ENCODE measurements at places on chromosomes 1 and 21. TPM values are rescaled to one million over a fixed set of nuclear protein-coding genes. Genes with fewer than 3 reads are reported as not detected.

The ARHGEF16 gene
- total RNA-seq = not detected

The EXTL1 gene
- total RNA-seq = 3.4 TPM

The LCA5L gene
- total RNA-seq = 1.1 TPM

The TUFT1 gene
- 20.3 TPM for total RNA-seq

The LRRIQ3 gene
- not detected for total RNA-seq

The GBP7 gene
- total RNA-seq = not detected

GRCh38 chr21:35390013-35390776 is 341.1 kb upstream of the RUNX1 start:
- H3K36me3 ChIP-seq = no peaks in the 10 kb centered on the region
- DNase-seq = peak; percentile 79
- peak overlapping the region; percentile 21 for H3K27ac ChIP-seq
- H3K4me3 ChIP-seq = no peak overlapping the region

DNA sequence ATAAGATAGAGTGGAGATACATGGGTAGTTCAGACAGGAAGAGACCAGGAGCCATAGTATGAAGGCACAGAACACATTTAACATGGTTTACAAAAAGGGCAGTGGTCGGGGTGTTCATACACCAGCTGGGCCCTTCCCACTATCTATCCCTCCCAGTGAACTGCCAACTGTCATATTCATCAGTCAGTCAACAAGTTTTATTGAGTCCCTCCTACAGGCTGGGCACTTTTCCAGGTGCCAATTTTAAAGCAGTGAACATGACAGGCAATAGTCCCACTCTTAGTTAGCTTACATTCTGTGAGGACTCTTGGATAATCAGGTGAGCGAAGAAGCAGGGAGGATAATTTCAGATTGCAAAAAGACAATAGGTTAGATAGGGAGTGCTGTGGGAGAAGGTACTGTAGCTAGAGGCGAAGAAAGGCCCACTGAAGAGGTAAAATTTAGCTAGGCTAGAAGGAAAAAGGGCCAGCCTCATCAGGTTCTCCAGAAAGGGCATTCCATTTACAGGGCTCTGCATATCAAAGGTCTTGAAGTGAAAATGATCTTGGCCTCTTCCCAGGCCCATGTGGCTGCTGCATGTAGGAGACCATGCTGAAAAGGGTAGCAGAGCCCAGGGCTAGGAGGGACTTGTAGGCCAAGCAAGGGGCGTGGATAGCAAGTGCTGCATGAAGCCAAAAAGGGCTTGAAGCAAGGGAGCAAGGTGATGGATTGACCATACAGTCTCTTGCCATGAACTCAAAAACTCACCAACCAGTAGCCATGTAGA is 274.7 kb upstream of the SNX7 start:
- no peaks in the 10 kb centered on the region for H3K36me3 ChIP-seq
- H3K4me1 ChIP-seq = peaks cover 29% of the 10 kb centered on the region
- no peak overlapping the region for H3K27ac ChIP-seq
- no peaks in the 10 kb centered on the region for H3K27me3 ChIP-seq
- DNase-seq = no peak

DNA sequence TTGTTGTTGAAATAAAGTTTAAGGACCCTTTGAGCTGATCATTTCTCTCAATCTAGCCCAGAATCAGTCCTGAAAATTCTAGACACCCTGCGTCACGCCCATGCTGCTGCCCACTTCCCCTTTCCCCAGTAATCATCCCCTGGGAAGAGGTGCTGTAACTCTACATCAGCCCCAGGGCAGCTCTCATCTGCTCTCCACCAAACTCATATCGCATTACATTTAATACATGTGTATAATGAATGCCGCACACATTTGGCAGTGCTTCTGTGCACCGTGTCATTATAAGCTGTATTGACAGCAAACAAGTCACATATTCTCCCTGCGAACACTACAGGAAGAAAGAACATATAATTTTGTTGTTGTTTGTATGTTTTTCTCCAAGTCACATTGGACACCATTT is 539.7 kb upstream of the DAB1 start:
- no peaks in the 10 kb centered on the region for H3K4me1 ChIP-seq
- H3K27me3 ChIP-seq = no peaks in the 10 kb centered on the region
- no peak for DNase-seq
- H3K4me3 ChIP-seq = no peak overlapping the region

DNA sequence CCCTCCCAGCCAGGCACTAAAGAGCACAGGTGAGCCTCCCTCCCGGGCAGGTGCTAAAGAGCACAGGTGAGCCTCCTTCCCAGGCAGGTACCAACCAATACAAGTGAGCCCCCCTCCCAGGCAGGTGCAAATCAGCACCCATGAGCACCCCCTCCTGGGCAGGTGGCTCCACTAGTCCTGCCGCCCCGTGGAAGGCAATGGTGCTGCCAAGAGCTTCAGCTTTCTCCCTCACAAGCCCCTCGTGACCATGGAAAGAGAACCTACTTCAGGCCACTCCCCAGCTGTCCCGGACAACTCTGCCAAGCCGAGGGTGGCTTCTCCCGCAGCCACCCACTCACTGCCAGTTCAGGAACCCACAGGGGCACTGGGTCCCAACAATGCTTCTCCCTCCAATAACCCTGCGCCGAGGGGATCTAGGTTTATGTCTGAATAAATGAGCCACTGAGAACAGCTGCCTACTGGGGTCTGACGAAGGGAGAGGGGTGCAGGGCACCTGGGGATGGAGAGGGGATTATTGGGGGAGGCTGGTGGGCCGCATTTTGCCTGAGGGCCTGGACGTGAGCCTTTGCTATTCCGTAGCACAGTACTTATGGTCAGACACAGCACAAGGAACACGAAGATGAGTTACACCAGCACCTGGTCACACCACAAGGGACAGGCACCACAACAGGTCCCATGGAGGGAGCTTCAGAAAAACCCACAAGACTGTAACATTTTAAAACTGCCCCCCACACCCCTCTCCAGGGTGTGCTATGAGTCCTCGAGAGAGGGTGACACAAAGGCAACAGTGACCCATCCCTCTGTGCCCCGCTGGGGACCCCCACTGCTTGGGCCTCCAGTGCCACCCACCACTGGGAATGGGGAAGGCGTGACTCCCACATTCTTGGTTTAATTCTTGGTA is 46.3 kb downstream of the PRDM15 start:
- DNase-seq = no peak
- no peak overlapping the region for H3K27ac ChIP-seq
- H3K4me1 ChIP-seq = no peaks in the 10 kb centered on the region
- no peak overlapping the region for H3K4me3 ChIP-seq
- H3K36me3 ChIP-seq = no peaks in the 10 kb centered on the region

DNA sequence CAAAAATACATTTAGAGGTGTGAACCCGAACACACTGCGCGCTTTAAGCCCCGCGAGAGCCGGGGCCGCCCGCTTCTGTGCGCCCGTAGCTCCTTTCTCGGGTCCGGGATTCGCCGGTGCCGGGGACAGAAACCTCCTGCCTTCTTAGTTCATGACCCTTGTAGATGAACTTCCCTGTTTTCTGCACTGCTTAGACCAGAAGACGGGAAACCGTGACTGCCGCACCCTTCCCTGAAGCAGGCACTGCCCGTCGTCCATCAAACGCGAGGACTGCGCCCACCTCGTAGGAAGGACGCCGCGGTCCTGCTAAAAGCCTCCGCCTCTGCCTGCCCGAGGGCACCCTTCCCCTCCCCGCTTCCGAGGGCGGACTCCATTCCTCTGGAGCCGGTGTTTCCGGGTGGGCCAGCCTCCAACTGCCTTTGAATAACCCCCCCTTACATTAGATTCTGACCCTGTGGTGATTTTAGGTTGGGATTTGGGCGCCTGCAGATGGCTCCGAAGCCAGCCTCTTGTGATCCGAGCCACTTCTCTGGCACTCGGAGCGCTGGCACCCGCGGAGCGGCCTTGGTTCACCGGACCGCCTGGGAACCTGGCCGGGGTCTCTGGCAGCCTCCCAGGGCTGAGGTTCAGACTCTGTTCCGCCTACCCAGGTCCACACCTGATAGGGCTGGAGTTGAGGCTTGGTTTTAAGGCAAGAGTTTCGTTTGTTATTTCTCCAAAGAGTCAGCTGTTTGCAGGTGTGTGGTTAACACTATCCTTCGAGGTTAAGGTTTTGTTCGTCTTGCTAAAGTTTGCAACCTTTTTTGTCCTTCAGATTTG is 1.2 kb upstream of the PTTG1IP start:
- peak overlapping the region; percentile 95 for H3K4me3 ChIP-seq
- peaks cover 25% of the 10 kb centered on the region for H3K4me1 ChIP-seq
- peak; percentile 55 for DNase-seq
- H3K36me3 ChIP-seq = no peaks in the 10 kb centered on the region
- H3K27ac ChIP-seq = peak overlapping the region; percentile 54

DNA sequence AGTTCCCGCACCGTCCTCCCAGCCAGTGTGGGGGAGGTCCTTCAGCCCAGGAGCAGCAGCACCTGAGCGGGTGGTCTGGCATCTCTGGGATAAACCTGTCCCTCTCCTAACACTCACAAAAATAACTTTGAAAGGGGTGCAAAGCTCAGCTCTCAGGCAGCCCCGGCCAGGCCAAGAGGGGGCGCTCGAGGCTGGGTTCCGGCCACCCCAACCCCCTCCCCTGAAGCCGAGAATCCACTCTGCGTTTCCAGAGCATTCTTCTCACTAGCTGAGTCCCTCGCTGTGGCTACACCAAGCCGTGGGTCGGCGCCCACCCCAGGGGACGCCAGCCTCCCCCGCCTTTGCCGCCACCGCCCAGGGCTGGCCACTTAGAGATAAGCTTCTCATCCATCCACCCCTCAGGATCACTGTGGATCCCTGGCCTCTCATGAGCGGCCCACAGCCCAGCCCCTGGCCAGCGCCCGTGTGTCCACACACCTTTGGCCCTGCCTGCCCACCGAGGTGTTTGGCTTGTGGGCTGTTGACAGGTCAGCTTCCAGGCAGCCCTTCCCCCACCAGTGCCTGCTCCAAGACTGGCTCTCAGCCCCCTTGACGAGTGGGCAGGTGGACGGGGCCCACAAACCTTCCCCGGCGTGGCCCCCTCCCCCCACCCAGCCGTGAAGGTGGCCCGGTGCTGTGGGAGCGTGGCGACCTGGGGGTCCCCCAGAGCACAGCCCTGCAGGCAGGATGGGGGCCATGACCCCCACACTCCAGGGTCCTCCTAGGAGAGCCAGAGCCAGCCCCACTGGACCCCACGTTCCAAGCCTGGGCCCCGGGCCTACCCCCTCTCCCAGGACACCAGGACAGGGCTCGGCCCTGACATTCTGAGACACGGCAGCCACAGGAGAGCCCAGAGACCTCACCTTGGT is 1.9 kb downstream of the FTCD start:
- H3K27me3 ChIP-seq = no peaks in the 10 kb centered on the region
- H3K4me1 ChIP-seq = no peaks in the 10 kb centered on the region
- no peak overlapping the region for H3K27ac ChIP-seq
- H3K4me3 ChIP-seq = 0 out of 2 replicates have a peak overlapping the region, but pooled peaks have one; percentile 21
- DNase-seq = peak; percentile 67
- no peaks in the 10 kb centered on the region for H3K36me3 ChIP-seq

- no peaks in the 10 kb centered on the region for H3K36me3 ChIP-seq
- H3K4me3 ChIP-seq = no peak overlapping the region
- no peak overlapping the region for H3K27ac ChIP-seq
- H3K4me1 ChIP-seq = no peaks in the 10 kb centered on the region
Measured at GRCh38 chr1:111489604-111490003, 13.8 kb downstream of the ADORA3 start.

GRCh38 chr1:116915086-116915661 is 5.5 kb downstream of the PTGFRN start:
- H3K36me3 ChIP-seq = no peaks in the 10 kb centered on the region
- peaks cover 4% of the 10 kb centered on the region for H3K4me1 ChIP-seq
- H3K4me3 ChIP-seq = no peak overlapping the region

DNA sequence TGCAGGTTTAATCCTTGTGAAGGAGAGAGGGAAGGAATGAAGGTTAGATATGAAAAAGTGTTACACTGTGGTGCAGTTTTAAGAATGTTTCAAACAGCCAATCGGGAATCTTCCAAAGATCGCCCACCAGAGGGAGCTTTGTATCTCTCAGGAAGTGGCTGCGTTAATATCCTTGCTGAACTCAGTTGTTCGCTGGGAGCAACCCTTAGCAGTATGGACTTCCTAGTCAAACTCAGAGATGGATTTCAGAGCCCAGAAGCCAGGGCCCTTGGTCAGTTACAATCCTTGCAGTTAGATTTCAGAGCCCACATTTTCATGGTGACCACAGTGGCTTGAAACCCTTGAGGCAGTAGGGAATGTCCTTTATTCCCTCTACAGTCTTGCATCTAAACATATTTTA is 136.2 kb downstream of the NTNG1 start:
- DNase-seq = peak; percentile 84
- H3K36me3 ChIP-seq = no peaks in the 10 kb centered on the region
- no peak overlapping the region for H3K27ac ChIP-seq
- H3K27me3 ChIP-seq = no peaks in the 10 kb centered on the region

DNA sequence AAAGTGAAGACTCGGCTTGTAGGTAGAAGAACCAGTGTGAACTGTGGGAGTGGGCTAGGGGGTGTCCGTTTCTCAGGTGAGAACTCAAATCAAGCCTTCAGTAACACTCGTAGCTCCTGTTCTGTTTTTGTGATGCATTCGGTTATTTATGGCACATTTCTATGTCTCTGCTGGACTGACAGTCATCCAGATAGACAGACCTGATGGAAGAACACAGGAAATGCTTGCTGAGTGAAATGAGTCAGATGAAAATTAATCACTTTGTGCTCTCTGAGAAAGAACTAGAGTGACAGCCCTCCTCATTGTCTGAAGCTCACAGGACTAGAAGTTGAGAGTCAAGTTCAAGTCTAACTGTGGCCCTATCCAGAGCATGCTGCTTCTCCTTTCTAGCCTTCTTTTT is 360.1 kb upstream of the PLXNA2 start:
- no peaks in the 10 kb centered on the region for H3K36me3 ChIP-seq
- H3K4me1 ChIP-seq = no peaks in the 10 kb centered on the region
- no peak overlapping the region for H3K27ac ChIP-seq
- no peaks in the 10 kb centered on the region for H3K27me3 ChIP-seq

DNA sequence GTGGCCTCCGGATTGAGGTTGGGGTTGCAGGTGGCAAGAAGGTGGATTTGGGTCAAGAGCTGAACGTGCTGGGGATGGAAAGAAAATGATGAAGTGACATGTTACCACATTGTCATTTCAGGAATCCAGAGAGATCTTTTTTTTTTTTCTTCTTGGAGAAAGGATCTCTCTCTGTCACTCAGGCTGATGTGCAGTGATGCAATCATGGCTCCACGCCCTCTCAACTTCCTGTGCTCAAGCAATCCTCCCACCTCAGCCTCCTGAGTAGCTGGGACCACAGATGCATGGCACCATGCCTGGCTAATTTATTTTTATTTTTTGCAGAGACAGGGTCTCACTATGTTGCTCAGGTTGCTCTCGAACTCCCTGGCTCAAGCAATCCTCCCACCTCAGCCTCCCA is 80.6 kb downstream of the GON4L start:
- no peak overlapping the region for H3K27ac ChIP-seq
- H3K4me3 ChIP-seq = no peak overlapping the region
- DNase-seq = no peak
- H3K27me3 ChIP-seq = no peaks in the 10 kb centered on the region

DNA sequence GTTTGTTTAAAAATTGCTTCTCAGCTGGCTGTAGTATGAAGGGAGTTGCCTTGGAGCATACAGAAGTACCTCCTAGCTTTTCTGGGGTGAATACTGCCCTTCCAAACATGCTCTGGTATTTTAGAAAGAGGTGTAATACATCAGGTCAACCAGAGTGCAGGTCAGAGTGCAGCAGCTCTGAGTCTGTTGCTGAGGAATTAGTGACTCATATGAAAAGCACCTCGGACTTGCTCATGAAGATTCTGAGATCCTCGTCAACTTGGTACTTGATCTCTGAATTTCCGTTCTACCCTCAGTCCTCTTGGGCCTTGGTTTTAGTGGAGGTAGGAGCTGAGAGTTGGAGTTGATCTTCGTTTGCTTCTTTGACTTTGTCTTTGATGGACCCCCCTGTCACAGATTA is 67.3 kb downstream of the NOS1AP start:
- peaks cover 32% of the 10 kb centered on the region for H3K4me1 ChIP-seq
- H3K27me3 ChIP-seq = no peaks in the 10 kb centered on the region
- DNase-seq = peak; percentile 88
- H3K36me3 ChIP-seq = no peaks in the 10 kb centered on the region
